Peyer's patch (tissue), 4 donors: ENCODE measurements at places on chromosomes 2 and 18.

- no peaks in the 10 kb centered on the region for H3K4me1 ChIP-seq
- H3K36me3 ChIP-seq: no peaks in the 10 kb centered on the region
- H3K27ac ChIP-seq: no peak overlapping the region
- H3K27me3 ChIP-seq: no peaks in the 10 kb centered on the region
- DNase-seq: no peak
- no peak overlapping the region for H3K4me3 ChIP-seq
Observed at GRCh38 chr18:59672235-59672711, 24.9 kb downstream of the CCBE1 start.

GRCh38 chr18:1019191-1019590 lies 114.5 kb downstream of the ADCYAP1 start:
- no peaks in the 10 kb centered on the region for H3K27me3 ChIP-seq
- DNase-seq: no peak
- H3K27ac ChIP-seq: no peak overlapping the region
- no peak overlapping the region for H3K4me3 ChIP-seq

- peak; percentile 76 for DNase-seq
- H3K4me1 ChIP-seq: peaks cover 8% of the 10 kb centered on the region
- H3K36me3 ChIP-seq: no peaks in the 10 kb centered on the region
Observed at GRCh38 chr2:96509114-96509846, 4.1 kb upstream of the NEURL3 start.

GRCh38 chr2:96507957-96508520 lies 2.9 kb upstream of the NEURL3 start:
- no peaks in the 10 kb centered on the region for H3K36me3 ChIP-seq
- H3K4me1 ChIP-seq: no peaks in the 10 kb centered on the region
- no peak overlapping the region for H3K27ac ChIP-seq
- DNase-seq: peak; percentile 88

GRCh38 chr2:218218268-218219185 lies 1.5 kb downstream of the ARPC2 start:
- H3K27me3 ChIP-seq: no peaks in the 10 kb centered on the region
- H3K4me3 ChIP-seq: peak overlapping the region; percentile 72
- peaks cover 59% of the 10 kb centered on the region for H3K4me1 ChIP-seq
- peak; percentile 75 for DNase-seq
